A549 treated with CORT108297 at 1 μM for 4 hours (cell line): ENCODE measurements at places on chromosomes 12 and 14. TPM values are rescaled to one million over a fixed set of nuclear protein-coding genes. Genes with fewer than 3 reads are reported as not detected.

Gene SLC6A13
- 0.17 to 0.36 TPM (median 0.33 TPM) in 5 replicates for total RNA-seq

Gene TSHR
- total RNA-seq = not detected in 5 replicates

Gene KRT72
- 0.05 TPM in 1 of 5 replicates, not detected in the others for total RNA-seq

Gene CD163L1
- 0.16 to 0.42 TPM (median 0.23 TPM) in 5 replicates for total RNA-seq

Gene GALNT6
- total RNA-seq = 2.3 to 4.0 TPM (median 2.9 TPM) in 5 replicates

Gene KCNH3
- total RNA-seq = 1.8 to 2.9 TPM (median 2.8 TPM) in 5 replicates

Gene DACT1
- 0.50 to 0.65 TPM (median 0.59 TPM) in 5 replicates for total RNA-seq

Gene SMIM41
- total RNA-seq = not detected in 5 replicates

Gene NRXN3
- total RNA-seq = 0.75 to 1.2 TPM (median 1.0 TPM) in 5 replicates

Gene APOLD1
- 0.30 to 0.54 TPM (median 0.34 TPM) in 5 replicates for total RNA-seq

Gene CDK2
- total RNA-seq = 46.4 to 60.7 TPM (median 57.7 TPM) in 5 replicates

Gene PRICKLE1
- 0.61 to 0.85 TPM (median 0.64 TPM) in 5 replicates for total RNA-seq

Gene LIN7A
- total RNA-seq = 0.25 to 0.51 TPM (median 0.33 TPM) in 5 replicates

Gene MYF5
- not detected in 5 replicates for total RNA-seq

Gene RHOJ
- not detected in 5 replicates for total RNA-seq

Gene LRIG3
- 4.4 to 6.3 TPM (median 5.8 TPM) in 5 replicates for total RNA-seq

Gene KRT2
- total RNA-seq = not detected in 5 replicates

Gene ATL1
- total RNA-seq = 4.2 to 6.3 TPM (median 5.1 TPM) in 5 replicates

Gene TAS2R42
- not detected in 5 replicates for total RNA-seq

Gene SLCO1B1
- 0.35 to 0.46 TPM (median 0.42 TPM) in 5 replicates for total RNA-seq

Gene APOF
- not detected in 5 replicates for total RNA-seq

Gene CCDC197
- not detected in 5 replicates for total RNA-seq

Gene IFNG
- total RNA-seq = not detected in 5 replicates

Gene CLEC7A
- total RNA-seq = not detected in 5 replicates

Gene BCL2L14
- not detected in 5 replicates for total RNA-seq

Gene KRT3
- total RNA-seq = 0.05 to 0.09 TPM (median 0.06 TPM) in 4 of 5 replicates, not detected in the other

Gene TDRD9
- total RNA-seq = not detected in 5 replicates

Gene KRR1
- 55.0 to 91.3 TPM (median 60.9 TPM) in 5 replicates for total RNA-seq

Gene BTBD6
- total RNA-seq = 30.3 to 44.9 TPM (median 41.8 TPM) in 5 replicates

Gene DIO2
- 5.7 to 7.5 TPM (median 6.1 TPM) in 5 replicates for total RNA-seq

Gene TMEM233
- 0.03 to 0.09 TPM (median 0.05 TPM) in 5 replicates for total RNA-seq

Gene AQP2
- total RNA-seq = not detected in 5 replicates

Gene IQSEC3
- 0.01 to 0.10 TPM in 2 of 5 replicates, not detected in the others for total RNA-seq

Gene CCDC175
- not detected in 5 replicates for total RNA-seq

Gene IRAK3
- 0.16 to 0.28 TPM (median 0.18 TPM) in 5 replicates for total RNA-seq

Gene GPN3
- 30.6 to 35.0 TPM (median 32.8 TPM) in 5 replicates for total RNA-seq
